ENCODE measurements at places on chromosomes 1 and 21.

GRCh38 chr1:176466514-176466913, 3.5 kb downstream of the PAPPA2 start:
- peak; percentile 71 for DNase-seq

DNA sequence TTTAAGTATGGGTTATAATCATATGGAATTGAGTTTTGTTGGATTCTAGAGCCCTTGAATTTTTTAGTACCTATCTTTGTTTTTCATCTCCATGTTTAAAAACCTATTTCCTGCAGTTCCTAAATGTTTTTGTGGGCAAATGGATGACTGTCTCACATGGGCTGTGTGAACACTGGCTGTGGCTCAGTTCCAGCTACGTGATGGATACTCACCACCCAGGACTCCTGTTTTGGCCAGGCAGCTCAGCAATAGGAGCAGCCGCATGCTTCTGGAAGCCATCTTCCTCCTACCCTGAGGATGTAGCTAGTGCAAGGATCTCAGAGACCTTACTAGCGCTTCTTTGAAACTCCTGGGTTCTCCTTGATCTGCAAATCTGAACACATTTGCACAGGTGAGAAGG, 2.8 kb downstream of the REG4 start:
- peak; percentile 13 for DNase-seq

DNA sequence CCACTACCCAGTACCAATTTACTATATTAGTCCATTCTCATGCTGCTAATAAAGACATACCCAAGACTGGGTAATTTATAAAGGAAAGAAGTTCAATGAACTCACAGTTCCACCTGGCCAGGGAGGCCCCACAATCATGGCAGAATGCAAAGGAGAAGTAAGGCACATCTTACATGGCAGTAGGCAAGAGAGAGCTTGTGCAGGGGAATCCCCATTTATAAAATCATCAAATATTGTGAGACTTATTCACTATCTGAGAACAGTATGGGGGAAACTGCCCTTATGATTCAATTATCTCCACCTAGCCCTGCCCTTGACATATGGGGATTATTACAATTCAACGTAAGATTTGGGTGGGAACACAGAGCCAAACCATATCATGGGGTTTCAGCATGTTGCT, 6.4 kb downstream of the CD58 start:
- DNase-seq: no peak

DNA sequence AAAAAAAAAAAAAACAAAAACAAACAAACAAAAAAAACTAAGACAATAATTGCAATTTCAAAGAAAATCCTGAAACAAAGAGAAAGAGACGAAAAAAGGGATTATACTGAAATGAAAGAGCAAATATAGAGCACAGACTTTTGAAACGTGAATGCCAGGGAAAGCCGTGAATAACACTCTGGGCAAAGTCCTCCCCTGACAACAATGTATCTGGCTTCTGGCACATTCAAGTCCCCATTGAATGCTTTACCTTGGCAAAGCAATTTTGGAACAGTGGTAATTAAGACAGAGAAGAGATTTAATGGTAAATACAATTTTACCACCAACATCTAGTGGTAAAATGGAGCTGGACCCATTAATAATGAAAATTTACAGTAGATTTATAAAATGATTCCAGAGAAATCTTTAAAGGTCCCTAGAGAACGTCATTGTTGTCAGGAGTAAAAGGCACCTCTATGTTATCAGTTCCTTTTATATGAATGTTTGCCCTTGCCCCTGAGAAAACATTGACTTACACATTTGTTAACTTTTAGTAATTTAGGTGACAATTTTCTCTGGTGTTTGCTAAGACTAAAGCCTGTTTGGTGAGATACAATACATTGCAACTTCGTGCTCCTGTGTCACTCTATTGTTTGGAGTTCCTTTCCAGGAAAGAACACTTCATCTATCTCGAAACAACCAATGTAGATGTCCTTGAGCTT, 89.7 kb downstream of the GREM2 start:
- DNase-seq: no peak

DNA sequence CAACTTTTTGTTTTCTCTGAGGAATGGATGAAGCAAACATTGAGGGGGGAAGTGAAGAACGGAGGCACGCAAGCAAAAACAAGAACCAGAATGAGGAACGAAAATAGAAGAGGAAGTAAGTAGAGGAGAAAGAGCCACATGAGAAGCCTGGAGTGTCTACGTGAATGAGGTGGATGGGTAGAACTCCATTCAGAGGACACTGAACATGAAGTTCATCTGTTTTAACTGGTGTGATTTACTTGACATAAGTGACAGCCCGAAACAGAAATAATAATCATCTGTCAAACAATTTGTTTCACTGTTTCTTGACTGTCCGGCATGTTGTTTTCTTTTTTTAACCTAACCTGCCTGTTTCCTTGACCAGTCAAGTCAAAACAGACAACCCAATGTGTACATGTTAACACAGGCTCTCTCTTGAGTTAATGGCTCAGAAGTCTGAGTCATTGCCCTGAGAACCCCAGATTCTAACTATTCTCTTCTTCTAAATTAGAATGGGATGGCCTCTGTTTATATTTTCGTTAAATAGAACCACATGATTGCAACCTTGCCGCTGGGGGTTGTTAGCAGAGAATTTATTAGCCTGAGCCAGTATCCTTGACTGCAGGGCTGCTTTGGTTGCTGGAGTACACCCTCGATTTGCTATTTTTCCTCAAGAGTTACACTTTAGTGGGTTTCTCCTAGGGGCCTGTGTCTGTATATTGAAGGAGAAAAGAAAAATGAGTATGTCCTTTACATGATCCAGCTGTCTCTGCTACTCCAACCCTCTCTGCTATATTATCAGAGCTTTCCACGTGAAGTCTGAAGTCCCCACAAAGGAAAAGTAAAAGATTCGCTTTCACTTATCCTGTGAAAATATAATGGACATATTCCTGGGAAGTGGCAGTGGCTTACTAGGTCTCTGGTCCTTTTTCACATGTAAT, 151.7 kb downstream of the ZC3H11B start:
- DNase-seq: no peak

DNA sequence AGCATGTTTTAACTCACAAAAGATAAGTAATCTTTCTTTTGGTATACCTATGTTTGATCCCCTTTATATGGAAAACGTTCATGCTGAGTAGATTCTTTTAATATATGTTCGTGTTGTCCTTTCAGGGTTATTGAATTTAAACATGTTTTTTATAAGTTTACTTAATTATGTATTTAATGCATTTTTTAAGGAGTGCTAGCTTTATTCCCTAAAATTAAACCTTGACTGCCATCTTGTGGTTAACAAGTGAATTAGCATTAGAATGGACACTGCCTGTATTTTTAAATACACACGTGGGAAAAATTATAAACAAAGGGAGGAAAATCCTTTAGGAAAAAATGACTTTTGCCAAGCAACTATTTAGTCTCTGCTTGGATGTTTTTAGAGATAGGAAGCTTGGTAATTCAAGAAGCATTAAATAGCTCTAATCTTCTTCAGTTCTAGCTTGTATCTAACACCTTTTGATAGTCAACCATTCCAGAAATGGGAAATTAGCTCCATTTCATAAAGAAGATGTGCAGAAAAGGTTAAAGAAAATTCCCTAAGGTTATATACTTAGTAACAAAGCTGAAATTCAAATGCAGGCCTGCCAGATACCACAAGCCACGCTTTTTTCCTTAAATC, 43.0 kb downstream of the UBE2U start:
- peak; percentile 68 for DNase-seq

GRCh38 chr21:33684068-33684467, 41.8 kb downstream of the ITSN1 start:
- no peak for DNase-seq

- no peak for DNase-seq
Observed at GRCh38 chr1:44312399-44313196, 42.5 kb downstream of the ERI3 start.

- no peak for DNase-seq
Observed at GRCh38 chr1:230393722-230394121, 32.4 kb downstream of the PGBD5 start.

- peak; percentile 66 for DNase-seq
Observed at GRCh38 chr1:203153051-203153988, 22.3 kb downstream of the MYBPH start.

- no peak for DNase-seq
Observed at GRCh38 chr1:82090104-82090503, 289.4 kb downstream of the ADGRL2 start.

GRCh38 chr1:66312271-66312990, 221.5 kb upstream of the SGIP1 start:
- no peak for DNase-seq

DNA sequence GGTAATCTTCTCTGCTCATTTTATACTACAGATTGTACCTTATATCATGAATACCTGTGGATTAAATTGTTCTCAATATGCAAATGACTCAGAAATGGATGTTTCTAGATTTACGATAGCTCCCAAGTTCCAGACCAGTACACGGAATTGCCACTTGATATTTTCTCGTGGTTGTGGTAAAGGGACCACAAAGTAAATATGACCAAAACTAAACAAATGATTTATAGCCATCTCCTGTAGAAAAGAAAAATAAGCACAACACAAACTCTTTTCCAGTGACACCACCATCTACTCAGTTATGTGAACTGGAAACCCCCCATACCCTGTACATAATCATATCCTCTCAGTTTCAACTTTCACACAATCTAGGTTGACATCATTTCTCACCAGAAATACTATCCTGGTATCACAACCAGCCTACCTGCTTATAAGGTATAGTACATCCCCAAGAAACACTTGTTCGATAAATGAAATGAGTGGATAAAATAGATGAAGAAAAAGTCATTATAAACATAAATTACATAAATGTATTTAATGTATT, 172.3 kb downstream of the ADGRL4 start:
- DNase-seq: peak; percentile 69

DNA sequence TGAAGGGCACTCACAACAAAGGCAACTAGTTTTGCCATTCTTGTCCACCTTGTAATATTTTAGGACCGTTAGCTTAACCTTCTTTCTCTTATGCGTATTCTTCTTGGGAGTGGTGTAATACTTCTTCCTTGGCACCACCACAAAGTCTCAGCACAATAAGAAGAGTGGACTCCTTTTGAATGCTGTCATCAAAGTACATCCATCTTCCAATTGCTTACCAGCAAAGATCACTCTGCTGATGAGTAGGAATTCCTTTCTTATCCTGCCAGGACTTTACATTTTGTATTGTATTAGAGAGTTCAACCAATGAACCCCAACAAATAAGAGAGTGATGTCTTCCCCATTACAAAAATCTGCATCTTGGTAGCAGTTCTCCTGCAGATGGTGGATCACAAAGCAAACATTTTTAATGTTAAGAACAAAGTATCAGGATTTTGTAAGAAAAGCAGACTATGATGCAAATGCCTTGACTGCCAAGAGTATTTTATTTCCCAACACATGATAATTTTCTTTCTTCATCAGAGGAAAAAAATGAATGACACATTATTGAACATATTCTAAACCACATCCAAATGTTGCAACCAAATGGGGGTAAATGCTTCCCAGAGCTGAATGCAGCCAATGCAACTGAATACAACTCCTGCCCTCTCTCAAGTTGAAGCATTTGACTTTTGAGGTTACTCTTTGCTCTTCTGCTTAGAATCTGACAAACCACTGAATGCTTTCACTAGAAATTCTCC, 5.1 kb upstream of the ARNT start:
- DNase-seq: no peak

DNA sequence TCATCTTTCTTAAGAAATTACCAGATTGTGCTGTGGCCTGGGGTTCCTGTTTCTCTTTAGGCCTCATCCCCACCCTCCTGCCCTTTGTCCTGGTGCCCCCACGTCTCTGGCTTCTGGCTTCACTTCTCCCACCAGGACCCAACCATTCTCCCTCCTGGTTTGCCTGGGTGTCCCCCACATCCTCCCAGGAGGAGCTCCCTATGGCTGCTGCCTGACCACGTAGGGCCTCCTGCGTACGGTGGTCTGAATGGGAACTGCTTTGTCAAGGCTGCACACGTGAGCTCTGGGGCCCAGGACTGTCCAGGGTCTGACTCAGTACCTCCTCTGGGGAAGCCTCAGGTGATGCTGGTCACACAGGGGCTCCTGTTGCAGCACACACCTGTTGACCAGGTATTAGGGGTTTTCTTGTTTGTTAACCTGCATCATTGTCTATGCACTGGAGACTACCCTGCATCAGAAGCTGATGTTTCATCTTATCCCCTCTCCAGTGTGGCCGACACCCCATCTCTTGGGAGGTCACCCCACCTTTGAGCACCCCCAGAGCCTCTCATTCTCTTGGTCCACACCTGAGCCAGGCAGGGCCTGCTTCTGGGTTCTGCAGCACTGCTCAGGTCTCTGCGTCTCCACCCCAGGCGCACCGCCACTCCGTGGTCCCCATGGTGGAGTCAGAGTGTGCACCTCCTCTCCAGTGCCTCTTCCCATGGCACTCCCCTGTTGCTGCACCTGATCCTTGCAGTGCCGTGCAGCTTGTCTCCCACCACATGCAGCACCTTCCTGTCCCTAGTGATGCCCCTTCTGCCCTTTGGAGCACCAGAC, 65.8 kb downstream of the S100B start:
- no peak for DNase-seq

DNA sequence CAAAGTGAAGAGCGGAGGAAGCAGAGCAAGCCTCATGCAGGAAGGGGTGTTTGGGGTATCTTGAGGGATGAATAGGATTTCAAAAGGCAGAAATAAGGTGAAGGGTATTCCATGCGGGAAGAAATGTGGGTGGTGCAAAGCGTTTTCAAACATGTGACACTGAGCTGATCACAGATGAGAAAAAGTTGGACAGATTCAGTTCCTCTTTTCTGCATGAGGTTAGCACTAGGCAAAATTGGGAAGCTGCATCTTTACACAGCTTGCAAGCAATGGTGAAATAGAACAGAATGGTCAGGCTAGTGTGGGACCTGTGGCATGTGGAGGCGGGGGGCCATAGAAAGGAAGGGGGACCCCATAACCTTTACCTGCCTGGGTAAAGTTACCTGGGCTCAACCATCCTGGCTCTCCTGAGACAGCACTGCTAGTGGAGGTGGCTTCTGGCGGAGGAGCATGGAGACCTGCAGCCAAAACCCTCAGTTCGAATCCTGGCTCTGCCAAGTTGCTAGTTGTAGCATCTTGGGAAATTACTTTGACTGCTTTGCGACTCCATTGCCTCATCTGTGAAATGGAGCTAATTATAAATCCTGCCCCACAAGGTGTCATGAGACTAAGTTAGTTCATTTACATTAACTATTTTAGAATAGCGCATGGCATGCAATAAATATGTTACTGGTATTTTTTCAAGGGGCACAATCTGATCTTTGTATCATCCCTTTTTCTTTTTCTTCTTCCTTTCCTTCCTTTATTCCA, 16.4 kb downstream of the KCNA10 start:
- DNase-seq: no peak

- DNase-seq: peak; percentile 47
Observed at GRCh38 chr1:70034403-70034802, 171.0 kb downstream of the LRRC40 start.

DNA sequence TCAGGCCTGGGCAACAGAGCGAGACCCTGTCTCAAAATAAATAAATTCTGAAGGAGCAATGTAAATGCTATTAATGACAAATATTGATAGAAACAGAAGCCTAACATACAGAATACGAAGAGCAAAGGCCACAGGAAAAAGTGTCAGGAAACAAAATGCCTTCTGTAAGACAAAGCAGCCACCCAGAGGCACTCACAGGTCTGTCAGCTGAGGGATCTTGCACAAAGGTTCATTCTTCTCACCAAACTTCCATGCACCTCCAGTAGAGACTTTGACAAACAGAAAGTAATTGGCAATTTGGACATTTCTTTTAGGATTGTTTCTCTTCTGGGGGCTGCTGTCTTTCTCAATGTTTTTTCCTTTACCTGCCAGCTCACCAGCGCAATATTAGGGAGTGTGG, 1.2 kb upstream of the ALDH9A1 start:
- no peak for DNase-seq
